ENCODE measurements at places on chromosomes 12 and 14.

GRCh38 chr14:21521501-21521900, 4.6 kb downstream of the SALL2 start:
- DNase-seq: peak; percentile 53

DNA sequence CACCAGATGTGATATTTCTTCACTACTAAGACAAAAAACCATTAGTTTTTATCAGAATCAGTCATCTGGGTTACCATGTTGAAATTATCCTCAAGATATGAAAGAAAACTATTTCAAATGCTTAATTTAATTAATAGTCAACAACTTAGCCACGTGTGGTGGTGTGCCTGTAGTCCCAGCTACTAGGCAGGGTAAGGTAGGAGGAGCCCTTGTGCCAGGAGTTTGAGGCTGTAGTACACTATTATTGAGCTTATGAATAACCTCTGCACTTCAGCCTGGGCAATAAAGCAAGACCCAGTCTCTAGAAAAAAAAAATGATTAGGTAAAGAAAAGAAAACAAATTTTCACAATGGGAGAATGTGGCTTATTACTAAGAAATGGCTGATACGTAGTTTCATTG, 33.4 kb downstream of the MRPL42 start:
- no peak for DNase-seq

DNA sequence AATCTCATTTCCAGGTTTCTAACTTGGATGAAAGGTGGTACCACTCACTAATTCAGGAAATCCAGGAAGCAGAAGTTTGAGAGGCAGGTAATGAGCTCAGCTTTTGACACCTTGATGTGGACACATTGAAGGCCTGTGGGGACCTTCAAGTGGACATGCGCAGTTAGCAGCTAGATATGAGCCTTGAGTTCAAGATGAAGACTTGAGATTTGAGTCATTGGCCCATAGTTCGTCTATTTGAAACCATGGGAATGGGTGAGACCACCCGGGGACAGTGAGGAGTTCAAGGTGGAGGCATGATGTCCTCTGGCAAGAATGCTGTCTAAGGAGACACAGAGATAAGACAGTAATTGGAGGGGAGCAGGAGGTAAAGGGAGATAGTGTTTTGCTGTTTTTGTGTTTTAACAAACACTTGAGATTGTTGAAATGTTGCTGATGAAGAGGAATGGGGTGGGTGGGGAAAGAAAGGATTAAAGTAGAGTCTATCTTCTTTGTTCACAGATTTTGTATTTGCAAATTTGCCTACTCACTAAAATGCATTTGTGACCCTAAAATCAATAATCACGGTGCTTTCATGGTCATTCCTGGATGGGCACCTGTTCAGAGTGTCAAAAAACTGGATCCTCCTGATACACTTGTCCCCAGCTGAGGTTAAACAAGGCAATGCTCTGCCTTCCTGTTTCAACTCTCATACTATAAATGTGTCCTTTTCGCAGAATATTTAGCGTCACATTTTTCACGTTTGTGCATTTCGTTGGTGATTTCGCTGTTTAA, 69.5 kb upstream of the PLXNC1 start:
- no peak for DNase-seq

GRCh38 chr12:47223031-47223847, 143.5 kb upstream of the AMIGO2 start:
- no peak for DNase-seq

- no peak for DNase-seq
Measured at GRCh38 chr12:98893126-98893674, 248.1 kb downstream of the APAF1 start.

DNA sequence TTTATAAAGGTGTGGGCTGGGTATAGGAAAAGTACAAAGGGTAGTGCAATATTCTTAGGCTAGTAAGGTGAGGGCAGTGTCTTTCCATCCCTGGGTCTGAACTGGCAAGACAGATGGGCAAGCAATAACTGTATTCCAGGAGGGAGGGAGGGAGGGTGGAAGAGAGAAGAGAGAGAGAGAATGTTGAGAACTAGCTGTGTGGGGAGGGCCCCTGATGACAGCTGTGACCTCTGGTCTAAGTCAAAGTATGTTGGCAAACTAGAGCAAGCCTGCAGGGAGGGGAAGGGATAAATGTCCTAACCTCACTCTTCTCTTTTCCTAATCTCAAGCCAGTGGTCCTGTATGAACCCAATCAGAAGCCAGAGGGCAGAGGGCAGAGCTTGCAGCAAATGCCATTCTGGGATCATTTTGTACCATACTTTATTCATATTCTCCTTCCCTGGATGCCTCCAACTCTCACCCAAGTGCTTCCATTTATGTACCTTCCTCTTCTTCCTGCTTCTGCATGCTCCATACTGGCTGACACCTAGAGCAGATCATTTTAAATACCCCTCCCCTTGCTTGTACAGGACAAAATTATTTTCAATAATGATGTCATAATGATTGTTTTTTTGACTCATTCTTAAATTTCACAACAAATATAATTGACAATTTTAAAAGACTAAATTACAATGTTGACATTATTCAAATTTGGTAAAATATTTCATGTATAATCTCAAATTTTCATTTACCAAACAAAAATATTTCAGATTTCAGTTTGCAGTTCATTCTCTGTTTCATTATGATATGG, 75.9 kb downstream of the AKAP6 start:
- DNase-seq: no peak

DNA sequence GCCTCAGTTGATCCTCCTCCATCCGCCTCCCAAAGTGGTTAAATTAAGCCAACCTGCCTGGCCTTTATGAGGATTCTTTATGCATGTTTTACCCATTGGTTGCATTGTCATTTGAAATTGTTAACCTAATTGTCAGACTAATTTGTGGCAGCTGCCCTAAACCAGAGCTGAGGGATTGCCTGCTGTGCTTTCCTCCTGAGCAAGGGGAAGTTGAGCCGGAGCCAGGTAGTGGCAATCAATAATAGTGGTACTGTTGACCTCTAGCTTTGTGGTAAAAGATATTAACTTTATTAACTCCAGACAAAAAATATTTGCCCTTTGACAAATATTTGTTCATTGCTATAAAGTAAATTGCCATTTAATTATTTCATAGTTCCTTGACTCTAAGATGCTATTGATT, 5.6 kb upstream of the HEBP1 start:
- no peak for DNase-seq

- DNase-seq: no peak
Measured at GRCh38 chr14:51620056-51620455, 31.7 kb upstream of the FRMD6 start.

Data from BJ (cell line).